AG04449 (cell line): ENCODE measurements at places on chromosomes 16 and 17.

DNA sequence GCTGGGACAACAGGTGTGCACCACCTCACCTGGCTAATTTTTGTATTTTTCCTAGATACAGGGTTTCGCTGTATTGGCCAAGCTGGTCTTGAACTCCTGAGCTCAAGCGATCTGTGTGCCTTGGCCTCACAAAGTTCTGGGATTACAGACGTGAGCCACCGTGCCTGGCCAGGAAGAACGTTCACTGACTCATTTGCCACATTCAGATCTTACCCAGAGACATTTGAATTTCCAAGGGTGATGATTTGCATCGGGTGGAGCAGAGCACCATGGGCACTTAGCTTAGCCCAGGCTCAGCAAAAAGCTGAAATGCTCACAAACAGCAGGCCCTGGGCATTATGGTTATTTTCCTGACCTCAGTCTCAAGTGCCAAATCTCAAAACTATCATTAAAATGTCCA, 14.5 kb upstream of the ADORA2B start:
- DNase-seq: no peak

- DNase-seq: no peak
Measured at GRCh38 chr17:46038937-46039336, 39.9 kb downstream of the STH start.

DNA sequence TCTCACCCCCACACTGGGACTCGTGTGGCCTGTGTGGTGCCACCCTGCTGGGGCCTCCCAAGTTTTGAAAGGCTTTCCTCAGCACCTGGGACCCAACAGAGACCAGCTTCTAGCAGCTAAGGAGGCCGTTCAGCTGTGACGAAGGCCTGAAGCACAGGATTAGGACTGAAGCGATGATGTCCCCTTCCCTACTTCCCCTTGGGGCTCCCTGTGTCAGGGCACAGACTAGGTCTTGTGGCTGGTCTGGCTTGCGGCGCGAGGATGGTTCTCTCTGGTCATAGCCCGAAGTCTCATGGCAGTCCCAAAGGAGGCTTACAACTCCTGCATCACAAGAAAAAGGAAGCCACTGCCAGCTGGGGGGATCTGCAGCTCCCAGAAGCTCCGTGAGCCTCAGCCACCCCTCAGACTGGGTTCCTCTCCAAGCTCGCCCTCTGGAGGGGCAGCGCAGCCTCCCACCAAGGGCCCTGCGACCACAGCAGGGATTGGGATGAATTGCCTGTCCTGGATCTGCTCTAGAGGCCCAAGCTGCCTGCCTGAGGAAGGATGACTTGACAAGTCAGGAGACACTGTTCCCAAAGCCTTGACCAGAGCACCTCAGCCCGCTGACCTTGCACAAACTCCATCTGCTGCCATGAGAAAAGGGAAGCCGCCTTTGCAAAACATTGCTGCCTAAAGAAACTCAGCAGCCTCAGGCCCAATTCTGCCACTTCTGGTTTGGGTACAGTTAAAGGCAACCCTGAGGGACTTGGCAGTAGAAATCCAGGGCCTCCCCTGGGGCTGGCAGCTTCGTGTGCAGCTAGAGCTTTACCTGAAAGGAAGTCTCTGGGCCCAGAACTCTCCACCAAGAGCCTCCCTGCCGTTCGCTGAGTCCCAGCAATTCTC, 27.4 kb downstream of the STH start:
- DNase-seq: no peak

GRCh38 chr17:4854111-4854681, 21.1 kb downstream of the MINK1 start:
- DNase-seq: no peak

- no peak for DNase-seq
Measured at GRCh38 chr16:79409978-79410377, 190.6 kb downstream of the MAF start.

DNA sequence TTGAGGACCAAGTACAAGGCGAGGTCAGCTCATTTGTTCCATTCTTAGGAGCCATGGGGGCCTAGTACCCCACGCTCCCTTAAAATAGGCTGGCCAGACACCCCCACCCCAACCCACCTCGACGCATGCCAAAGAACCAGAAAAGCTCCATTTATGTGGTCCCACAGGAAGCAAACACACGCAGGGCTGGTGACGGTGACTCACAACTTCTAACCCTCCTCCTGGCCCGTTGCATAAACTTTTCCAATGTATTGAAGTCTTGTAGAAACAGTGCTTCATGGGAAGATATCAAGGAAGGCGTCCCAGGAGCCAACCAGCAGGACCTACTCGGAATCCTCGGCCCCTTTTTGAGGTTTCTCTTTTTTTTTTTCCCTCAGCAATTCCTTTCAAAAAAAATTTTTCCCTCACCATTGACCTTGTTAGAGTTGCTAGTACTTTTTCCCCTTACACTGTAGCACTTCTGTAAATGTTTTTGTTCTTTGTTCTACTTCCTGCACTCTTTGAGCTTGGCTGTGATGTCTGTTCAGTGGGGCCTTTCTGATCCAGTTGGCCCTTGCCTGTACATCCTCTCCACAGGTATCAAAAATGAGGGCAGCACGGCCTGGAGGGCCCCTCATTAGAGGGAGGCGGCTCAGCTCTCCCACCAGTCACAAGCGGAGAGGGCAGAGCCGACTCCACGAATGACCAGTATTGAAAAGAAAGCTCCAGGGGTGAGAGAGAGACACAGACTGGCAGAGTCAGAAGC, 208.3 kb downstream of the RGS9 start:
- no peak for DNase-seq

GRCh38 chr17:68196394-68197090, 51.3 kb upstream of the AMZ2 start:
- DNase-seq: no peak

GRCh38 chr17:81477173-81477572, 35.4 kb downstream of the ACTG1 start:
- DNase-seq: no peak

DNA sequence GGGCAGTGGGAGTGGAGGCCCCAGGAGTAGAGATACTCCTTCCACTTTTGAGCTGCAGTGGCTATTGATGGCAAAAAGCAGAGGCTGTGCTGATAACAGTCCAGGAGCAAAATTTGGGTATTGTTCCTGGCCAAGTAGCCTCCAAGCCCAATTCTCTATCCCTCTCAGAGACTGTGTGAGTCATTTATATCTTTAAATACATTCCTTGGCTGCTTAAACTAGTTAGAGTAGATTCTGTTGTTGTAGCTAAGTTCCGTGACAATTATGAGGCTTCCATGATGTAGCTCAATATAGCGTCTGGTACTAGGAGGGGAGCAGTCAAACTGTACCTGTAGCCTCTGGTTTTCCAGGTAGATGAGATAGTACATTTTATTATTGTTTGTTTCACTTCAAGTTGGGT, 19.9 kb upstream of the UBE2G1 start:
- DNase-seq: peak; percentile 7

- DNase-seq: no peak
Measured at GRCh38 chr16:85931596-85932402, 32.8 kb downstream of the IRF8 start.

- no peak for DNase-seq
Measured at GRCh38 chr16:3182608-3183444, 5.2 kb upstream of the OR1F1 start.
